CD4-positive, CD25-positive, alpha-beta regulatory T cell (primary cell): ENCODE measurements at places on chromosomes 7 and 10. TPM values are rescaled to one million over a fixed set of nuclear protein-coding genes. Genes with fewer than 3 reads are reported as not detected.
A peak's percentile ranks its signal among the peaks of the same experiment; 100 is the strongest.

The TNS3 gene
- polyA plus RNA-seq, result not detected

The ASAH2 gene
- polyA plus RNA-seq, result 2.9 TPM

The IDI2 gene
- polyA plus RNA-seq, result not detected

The C10orf62 gene
- not detected for polyA plus RNA-seq

The ACSL5 gene
- polyA plus RNA-seq, result 84.4 TPM

The TMEM176B gene
- polyA plus RNA-seq, result 1.0 TPM

DNA sequence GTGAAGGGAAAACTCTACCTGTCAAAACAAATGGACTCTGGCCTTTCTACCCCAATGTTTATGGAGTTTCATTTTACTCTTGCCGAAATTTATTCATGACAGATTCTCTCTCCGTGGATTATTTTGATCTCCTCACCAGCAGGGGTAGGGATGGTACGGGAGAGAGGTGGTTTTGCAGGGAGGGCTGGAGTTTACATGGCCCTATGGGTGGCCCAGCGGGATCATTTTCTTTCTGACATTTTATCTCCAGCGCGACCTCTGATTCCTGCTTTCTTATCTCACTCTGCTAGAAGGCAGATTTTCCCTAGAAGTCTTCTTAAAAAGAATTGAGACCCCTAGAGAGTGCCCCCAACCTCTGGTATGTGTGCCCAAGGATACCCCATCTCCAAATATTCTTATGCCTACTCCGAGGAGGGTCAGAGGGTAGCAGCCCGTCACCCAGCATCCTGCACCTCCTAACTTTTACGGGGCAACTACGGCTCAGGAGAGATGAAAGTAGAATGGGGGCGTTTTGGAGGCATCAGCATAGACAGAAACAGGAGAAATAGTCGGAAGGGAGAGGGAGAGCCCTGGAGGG is 10.1 kb upstream of the GATA3 start:
- no peak for DNase-seq

DNA sequence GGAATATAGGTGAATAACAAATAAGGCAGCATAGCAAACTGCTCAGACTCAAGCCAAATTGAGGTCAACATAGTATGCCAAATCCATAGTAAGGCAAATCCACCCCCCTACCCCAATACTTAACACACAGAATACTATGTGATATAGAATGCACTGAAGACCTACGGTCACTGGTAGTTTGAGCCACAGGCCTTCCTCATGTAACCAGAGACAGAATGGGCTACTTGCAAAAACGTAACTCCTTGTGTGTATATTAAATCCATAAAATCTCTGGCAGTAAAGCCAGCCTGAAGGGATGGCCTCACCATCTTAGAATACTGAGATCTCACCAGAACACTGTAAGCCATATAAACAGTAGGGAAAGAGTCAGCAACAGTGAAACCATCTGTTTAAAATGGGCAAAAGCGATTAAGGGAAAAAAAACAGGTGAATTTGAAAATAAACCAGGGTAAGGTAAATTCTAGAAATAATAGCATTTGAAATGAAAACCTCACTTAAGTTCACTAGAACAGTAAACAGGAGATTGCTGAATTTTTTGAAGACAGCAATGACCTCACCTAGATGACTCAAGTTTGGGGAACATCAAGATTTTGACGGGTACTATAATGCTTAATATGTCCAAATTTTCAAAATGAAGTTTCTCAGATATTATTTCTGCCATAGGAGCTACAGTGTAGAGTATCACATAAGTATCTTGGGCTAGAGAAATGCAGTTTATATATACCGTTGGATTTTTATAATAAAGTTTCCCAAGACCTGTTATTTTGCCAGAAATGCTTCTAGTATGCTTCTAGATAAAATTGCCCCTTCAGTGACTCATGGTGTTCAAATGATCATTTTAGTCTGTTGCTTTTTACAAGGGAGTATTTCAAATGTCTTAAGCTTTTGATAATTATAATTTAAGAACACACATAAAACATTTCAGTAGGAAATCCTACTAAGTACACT is 13.9 kb downstream of the HNRNPA2B1 start:
- no peak for DNase-seq

- DNase-seq, result no peak
These were observed 116.1 kb downstream of the SMURF1 start for GRCh38 chr7:99027841-99028240.

GRCh38 chr7:116436305-116436826 is 63.2 kb upstream of the CAV2 start:
- DNase-seq, result no peak

- DNase-seq, result no peak
These were observed 6.5 kb downstream of the BAIAP2L1 start for GRCh38 chr7:98394377-98394836.

DNA sequence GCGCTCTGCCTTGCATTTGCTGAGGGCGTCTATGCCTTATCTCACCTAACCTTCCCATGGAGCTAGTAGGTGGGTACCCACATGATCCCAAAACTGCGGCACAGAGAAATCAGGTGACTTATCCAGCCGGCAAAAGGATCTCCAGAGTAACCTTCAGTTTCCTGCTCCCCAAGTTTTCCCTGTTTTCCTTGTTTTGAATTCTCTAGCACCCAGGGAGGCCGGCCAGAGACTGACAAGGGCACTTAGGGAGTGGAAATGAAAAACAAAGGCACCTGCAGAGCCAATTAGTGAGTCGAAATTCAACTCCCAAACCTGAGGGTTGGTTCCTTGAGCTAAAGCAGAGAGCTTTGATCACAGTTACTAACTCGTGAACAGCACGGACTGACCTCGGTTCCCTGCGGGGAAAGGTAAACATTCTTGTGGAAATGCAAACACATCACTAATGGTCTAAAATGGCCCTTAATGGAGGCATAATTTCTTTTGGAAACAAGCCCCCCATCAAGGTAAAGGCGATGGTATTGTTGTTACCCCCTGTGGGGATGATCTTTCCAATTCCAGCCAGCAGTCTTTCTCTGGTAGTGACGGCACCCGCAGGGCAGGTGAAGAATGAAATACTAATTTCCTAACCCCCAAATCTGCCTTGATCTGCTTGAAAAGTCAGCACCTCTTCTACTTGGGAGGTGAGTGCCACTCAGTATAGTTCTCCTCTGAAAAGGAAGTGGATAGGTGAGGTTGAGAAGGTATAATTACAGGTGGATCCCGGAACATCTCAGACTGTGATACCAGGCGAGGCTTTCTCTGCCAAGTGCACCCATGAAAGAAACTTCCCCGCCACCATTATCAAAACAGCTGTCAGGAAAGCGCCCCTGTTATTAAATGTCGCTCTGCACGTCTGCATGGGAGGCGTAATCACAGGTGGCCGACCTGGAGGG is 365.6 kb upstream of the AUTS2 start:
- DNase-seq, result no peak

DNA sequence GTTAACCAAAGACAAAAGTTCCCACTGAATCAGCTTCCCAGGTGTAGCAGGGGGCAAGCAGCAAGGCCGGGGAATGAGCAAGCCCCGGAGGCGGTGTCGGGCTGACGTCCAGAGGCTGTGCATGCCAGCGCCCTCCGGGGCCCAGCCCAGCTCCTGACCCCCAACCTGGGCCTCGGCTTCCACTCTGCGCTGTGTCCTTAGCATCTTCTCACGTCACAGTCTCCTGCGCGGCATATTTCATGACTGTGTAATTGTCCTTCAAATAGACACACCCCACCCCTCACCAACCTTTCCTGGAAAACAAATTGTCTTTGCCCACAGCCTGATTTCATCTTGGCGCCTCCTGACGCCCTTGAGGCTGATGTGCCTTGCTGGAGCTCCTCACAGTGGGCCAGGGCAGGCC is 133.5 kb downstream of the RGS10 start:
- no peak for DNase-seq

GRCh38 chr7:73933091-73933490 is 72.1 kb downstream of the TMEM270 start:
- DNase-seq, result no peak

GRCh38 chr10:111724121-111724520 is 459.4 kb downstream of the GPAM start:
- no peak for DNase-seq

DNA sequence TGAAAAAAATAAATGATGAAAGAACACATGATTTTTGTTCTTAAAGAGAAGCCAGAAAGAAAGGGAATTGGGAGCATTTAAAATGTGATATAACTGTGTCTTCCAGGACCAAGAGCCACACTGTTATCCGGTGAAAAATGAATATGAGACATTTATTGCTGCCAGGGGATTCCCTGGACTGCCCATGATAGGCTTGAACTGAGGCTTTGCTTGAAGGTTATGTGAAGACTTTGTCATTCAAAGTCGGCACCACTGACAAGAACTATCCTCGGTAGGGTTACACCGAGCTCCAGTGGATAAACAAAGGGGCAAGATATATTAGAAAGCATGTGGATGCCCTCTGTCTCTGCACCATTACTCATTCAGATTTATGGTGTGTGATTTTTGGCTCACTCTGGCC is 125.4 kb upstream of the MINDY3 start:
- no peak for DNase-seq

- DNase-seq, result peak; percentile 5
These were observed 722 bp downstream of the UPF2 start for GRCh38 chr10:12041766-12042408.

GRCh38 chr10:32618482-32618881 is 172.5 kb downstream of the CCDC7 start:
- no peak for DNase-seq

DNA sequence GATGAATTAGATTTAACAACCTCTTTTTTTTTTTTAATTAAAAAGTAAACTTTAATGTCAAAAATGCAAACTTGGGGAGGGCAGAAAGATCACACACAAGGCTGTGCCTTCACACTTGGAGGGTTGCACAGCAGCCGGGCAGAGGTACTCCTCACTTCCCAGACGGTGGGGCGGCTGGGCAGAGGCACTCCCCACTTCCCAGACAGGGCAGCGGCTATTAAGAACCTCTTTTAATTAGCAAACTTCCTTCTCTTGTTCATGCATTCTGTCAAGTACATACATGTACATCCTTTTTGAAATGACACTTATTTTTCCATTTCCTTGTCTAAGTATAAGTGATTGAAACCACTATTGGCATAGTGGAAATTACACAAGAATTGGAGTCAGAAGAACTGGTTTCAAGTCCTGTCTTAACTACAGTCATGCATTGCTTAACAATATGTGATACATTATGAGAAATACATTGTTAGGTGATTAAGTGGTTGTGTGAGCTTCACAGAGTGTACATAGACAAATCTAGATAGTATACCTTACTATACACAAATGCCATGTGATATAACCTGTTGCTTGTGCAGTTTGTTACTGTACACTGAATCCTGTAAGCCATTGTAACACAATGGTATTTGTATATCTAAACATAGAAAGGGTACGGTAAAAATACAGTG is 26.5 kb downstream of the BTRC start:
- no peak for DNase-seq

- no peak for DNase-seq
These were observed 289.3 kb upstream of the PODXL start for GRCh38 chr7:131845573-131846314.

DNA sequence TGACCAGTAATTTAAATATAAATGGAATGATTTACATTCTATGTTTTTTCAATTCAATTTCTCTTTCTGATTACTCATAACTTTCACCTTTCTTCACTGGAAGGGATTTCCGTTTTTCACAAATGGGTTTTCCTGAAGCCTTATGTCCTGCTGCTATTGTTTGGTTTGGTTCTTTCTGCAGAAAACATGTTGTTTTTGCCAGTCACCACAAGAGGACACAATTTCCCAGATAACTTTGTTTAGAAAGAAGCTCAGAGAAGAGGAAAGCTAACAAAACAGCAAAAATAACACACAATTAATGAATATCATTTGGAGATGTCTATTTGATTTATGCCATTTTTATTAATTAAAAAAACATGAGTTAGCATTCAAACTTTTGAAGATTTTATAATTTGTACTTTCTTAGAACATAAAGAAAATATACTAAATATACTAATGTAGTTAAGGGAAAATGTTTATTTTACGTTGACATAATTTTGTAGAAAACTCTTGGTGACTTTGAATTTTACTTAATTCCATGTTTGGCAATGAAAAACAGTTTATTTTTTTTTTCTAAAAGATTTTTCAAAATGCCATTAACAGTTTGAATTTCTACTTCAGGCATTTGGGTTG is 4.6 kb upstream of the TWIST1 start:
- DNase-seq, result no peak

- no peak for DNase-seq
These were observed 103.1 kb downstream of the ZNF467 start for GRCh38 chr7:149670288-149670687.

GRCh38 chr10:124728071-124728829 is 15.9 kb downstream of the FAM53B start:
- peak; percentile 50 for DNase-seq
